ENCODE measurements at places on chromosomes 7 and 10.
A peak's percentile ranks its signal among the peaks of the same experiment; 100 is the strongest.

DNA sequence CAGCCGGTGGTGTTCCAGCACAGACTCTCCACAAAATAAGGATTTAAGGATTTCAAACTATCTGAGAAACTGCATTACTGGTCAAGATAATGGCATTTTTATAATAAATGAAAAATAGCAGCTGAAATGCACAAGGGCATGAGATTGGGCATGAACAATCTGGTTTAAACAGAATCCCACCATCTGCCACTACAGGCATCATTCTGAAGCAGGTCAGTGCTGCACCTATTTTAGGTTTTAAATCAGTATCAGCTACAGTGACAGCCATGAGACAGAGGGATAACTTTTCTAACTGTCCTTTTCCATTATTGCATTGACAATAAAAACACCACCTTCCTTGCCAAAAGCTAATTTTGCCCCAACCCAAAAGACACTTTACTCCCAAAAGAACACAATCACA lies 186.8 kb downstream of the ETV1 start:
- DNase-seq: no peak

GRCh38 chr7:30971440-30971839 lies 7.7 kb downstream of the GHRHR start:
- DNase-seq: no peak

DNA sequence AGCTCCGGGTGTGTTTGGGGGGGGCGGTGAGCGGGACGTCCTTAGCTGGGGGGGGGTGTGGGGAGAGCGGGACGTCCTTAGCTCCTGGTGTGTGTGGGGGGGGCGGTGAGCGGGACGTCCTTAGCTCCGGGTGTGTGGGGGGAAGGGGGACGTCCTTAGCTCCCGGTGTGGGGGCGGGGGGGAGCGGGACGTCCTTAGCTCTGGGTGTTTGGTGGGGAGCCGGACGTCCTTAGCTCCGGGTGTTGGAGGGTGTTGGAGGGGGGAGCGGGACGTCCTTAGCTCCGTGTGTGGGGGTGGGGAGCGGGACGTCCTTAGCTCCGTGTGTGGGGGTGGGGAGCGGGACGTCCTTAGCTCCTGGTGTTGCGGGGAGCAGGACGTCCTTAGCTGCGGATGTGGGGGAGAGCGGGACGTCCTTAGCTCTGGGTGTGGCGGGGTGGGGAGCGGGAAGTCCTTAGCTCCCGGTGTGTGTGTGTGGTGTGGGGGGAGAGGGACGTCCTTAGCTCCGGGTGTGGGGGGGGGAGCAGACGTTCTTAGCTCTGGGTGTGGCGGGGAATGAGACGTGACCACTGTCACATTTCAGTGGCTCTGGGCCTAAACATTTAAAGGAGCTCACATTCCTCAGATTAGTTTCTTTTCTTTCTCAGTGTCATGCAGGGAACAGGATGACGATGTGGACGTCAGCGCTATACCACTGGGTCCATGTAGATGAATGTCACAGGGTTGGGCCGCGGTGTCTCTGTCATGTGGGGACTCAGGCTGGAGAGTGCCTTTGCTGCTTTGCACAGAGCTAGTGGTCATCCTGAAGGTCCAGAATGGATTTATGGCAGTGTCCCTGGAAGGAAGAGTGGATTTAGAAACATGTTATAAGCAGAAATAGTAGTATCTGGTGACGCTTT lies 7.5 kb downstream of the DYNC2I1 start:
- DNase-seq: peak; percentile 11

GRCh38 chr10:75226095-75226494 lies 9.7 kb downstream of the COMTD1 start:
- no peak for DNase-seq

DNA sequence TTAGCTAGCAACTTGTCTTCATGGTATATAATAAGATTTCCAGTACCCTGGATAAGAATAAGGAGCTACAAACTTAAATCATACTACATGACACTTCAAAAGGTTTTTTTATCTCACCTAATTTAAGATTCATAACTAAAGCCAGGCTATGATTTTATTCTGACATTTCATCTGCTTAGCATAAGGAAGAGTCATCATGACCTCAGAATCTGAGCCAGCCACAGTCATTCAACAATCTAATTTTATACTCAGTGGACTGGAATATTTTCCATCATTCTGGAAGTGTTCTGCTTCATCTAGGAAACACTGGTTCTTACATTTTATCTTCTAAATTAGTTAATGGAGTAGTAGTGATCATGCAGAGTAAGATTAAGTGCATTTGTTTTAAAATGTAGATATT lies 102.1 kb upstream of the KCND2 start:
- no peak for DNase-seq
